Myocyte (in vitro differentiated cells): ENCODE measurements at places on chromosomes 13 and 19.

DNA sequence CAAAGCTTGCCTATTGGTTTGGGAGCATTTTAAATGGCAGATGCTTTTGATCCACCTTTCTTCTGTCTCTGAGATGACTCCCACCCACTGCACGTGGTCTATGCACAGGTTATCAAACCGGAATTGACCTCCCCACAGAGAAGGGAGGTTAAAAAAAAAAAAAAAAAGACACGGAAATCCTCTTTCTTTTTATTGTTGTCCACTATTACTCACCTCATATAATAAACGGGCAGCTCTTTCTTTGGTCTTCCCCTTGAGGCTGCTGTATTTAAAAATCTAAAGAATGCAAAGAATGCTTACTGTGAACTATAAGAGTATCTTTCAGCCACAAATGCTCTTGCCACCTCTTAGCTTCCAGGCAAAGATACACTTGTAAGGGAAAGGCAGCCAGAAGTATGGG is 329.7 kb downstream of the NDFIP2 start:
- DNase-seq, result peak; percentile 28

DNA sequence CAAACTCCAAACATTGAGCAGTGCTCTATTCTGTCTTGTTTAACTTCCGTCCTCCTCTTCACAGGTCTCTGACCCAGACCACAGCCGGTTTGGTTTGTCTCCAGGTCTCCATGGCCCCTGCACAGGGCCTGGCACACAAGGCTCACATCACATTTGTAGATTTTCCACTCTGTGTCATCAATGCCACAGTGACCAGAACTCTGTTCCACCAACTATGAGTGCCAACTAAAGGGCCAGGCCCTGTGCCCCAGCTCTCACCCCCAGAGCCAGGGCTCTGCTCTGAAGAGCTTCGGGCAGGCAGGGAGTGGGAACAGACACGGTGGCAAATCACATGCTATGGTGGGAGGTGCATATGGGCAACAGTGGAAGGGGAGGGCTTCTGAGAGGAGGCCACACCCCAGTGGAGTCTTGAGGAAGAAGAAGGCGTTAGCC is 16.0 kb downstream of the SMG9 start:
- no peak for DNase-seq

DNA sequence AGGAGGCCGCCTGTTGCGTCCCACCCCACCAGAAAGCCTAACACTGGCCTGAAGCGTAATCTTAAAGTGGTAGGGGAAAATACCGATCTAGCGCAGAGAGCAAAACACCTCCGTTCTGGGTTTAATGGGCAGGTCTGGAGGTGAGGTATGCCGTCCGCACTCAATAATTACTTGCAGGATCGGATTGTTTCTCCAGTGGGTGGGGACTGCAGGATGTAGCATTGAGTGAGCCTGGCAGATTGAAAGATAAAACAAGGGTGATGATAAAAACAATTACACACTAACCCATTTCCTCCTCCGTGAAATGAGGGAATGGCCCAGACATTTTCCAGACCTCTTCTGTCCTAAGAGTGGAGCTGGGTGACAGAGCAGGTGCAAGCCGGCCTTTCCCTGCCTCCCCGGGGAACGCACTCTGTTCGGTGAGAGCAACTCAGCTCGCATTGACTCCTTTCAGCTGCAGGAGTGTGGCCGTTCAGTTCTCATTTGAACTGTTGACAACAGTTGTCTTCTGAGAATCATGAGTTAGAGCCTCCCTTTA is 110.2 kb upstream of the DOCK9 start:
- DNase-seq, result no peak

DNA sequence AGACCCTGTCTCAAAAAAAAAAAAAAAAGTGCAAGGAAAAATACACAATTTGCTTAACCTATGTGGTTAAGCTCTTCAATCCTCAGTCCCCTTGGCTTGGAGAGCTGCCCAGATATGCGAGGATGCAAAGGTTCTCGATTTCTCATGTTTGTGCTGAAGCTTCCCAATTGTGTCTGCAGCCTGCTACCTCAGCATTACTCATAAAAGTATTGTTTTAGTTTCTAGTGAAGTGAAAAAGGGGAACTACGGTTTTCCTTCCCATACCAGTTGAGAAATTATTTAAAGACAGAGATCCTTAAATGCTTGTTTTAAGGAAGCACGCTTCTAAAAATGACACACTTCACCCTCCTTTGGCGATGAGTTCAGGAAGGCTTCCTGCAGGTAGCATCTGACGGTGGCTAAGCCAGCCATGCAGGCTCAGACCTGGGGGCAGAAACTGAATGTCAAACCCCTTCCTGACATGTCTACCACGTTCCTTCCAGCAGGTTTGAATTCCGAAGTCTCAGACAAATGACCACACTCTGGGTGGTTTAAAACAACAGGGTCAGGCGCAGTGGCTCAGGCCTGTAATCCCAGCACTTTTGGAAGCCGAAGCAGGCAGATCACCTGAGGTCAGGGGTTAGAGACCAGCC is 47.9 kb downstream of the RUBCNL start:
- no peak for DNase-seq

DNA sequence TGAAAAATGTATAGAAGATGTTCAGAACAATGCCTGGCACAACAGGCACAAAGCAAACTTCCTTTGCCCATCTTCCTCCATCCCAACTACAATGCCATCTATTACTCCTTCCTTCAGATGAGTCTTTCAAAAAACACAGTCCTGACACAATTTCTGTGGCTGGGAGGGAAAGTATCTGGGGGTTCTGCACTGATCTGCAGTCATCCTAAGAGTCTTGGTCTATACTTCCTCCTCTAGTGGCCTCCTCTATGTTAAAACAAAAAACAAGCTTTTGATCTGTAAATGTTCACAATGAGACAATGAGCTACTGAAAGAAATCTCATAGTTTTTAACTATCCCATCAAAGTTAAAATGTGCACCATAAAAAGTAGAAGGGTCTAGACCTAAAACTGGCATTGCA is 44.8 kb downstream of the USP12 start:
- no peak for DNase-seq

DNA sequence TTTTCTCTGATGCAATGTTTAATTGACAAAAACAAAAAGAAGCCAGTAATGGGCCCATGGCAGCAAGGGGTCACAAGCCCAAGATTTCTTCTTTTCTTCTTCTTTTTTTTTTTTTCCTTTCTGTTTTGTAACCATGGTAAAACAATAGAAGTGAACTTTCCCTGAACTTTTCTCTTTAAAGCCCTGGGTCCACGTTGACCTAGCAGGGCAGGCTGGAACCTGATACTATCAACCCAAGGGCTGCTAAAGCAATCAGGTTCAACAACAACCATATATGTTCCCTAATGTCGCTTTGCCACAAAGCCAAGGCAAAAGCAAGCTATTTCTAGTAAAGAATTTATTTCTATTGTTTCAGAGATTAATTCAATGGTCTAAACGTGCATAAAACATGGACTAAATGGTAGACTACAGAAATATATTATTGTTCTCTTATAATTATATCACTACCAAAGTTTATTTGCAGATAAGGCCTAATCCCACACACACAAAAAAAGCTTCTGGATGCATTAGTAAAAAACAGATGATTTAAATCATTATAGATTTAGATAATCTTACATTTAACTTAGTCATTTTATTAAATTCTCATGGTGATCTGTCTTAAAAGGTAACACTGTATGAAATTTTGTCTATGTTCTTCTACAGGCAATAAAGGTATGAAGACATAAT is 153.9 kb downstream of the DACH1 start:
- DNase-seq, result no peak

- DNase-seq, result peak; percentile 42
Measured at GRCh38 chr13:94656766-94657165, 55.1 kb downstream of the GPR180 start.

GRCh38 chr19:47232422-47233211 is 1.6 kb upstream of the BBC3 start:
- DNase-seq, result peak; percentile 59

GRCh38 chr13:101258071-101258470 is 158.2 kb downstream of the NALCN start:
- DNase-seq, result peak; percentile 85

DNA sequence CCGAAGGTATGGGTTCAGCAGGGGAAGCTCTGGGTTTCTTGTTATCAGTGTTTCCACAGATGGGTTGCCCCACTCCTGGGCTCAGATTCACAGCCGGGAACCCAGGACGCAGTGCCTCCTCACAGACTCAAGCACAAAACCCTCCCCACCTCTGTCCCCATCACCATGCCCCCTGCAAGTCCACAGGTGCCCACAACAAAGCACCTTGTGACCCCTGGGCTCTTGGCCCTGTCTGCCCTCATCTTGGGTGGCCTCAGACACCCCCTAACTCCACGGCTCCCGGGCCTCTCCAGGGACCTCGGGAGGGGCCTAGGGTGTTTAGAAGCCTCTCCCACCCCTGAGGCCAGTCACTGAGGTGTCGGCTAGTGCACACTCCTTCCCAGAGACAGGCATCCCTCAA is 231.7 kb downstream of the TUBA3C start:
- no peak for DNase-seq

DNA sequence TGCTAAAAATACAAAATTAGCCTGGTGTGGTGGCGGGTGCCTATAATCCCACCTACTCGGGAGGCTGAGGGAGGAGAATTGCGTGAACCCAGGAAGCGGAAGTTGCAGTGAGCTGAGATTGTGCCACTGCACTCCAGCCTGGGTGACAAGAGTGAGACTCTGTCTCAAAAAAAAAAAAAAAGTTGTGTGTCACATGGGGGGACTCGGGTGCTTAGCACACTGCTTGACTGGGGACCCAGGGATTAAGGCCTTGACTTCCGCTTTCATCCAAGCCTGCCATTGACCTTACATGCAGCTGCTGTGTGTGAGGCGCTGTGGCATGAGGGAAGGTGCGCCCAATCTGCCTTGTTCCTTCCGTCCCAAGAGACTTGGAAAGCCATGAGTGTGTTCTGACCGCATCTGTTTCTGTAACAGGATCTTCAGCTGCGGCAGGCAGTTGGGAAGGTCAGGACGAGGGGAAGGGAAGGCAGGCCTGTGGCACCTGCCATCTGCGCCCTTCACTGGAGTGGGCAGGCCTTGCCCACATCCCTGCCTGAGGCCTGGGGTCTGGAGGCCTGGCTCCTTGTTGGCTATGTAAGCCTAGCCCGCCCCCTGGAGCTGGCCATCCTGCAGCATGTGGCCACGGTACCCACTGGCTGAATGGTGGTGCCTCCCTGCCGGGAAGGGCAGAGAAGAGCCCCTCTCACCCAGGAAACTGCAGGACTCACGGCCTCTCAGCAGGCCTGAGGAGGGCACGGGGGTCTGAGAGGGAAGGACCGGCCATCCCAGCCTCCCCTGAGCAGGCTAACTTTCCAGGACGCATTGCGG is 23.0 kb downstream of the PPP1R37 start:
- peak; percentile 100 for DNase-seq

DNA sequence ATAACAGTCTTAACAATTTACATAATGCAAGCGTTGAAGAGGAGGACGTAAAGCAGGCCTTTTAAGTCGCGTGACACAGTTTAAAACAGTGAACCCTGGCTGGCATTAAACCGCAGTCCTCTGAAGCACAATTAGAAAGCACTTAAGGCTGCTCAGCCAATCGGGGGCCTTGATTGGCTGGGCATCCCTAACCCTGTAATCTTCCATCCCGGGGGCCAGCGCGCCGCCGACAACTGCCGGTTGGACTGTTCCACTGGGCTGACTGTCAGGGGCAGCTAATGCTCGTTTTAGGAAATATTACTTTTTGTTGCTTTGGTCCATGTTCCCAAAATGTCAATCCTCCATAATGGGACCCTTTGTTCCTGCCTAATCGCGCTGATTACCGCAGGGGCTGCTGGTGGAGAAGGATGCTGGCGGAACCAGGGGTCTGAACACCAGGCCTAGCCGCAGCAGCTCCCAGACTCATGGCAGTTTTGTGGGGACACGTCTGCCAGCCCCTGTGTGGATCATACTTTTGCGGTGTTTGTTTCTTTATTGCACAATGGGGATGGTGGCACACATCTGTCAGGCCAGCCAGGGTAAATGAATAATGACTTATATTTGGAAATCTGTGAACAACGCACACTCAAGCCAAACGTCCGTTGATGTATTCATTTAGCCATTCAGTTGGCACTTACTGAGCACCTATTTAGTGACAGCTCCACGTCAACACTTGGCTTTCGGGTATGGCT is 127.1 kb upstream of the SPACA7 start:
- no peak for DNase-seq

- DNase-seq, result no peak
Measured at GRCh38 chr13:97934590-97934989, 18.9 kb upstream of the IPO5 start.

DNA sequence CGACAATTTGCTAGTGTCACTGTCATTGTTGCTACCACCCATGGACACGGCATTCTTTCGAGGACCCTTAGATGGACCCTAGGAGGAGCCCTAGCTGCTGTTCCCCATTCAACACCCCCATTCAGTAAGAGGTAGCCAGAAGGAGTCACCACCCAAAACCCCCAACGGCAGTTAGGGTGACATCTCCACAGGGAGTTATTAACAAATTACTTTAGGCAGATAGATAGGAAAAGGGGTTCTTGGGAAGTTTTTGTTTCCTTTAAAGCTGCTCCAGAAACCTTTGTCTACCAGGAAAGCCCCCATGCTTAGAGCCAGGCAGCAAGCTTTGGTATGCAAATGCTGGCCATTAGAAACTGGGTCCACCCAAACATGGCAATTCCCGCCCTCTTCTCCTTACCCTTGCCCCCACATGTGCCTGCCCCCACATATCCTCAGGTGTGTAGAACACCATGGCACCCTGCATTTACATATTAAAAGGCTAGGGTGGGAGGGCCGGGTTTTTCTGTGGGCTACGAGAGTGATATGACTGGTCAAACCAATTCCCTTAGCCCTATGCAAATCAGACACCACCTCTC is 190.9 kb downstream of the SLITRK6 start:
- no peak for DNase-seq

DNA sequence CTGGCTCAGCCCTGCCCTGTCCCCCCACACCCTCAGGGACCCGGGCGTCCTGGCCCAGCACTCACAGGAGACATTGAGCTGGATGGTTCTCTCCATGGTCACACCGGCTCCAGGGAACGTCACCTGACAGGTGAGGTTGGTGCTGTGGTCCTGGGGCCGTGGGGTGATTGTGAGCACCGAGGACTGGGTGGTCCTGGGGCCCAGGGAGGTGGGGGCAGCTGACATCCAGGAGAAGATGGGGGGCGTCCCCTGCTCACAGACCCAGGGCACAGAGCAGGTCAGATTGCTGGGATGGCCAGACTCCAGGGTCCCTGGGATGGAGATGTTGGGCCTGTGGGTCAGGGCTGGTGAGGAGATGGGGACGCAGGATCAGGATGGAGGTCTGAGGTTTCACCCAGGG is 854 bp downstream of the SIGLEC6 start:
- DNase-seq, result no peak

DNA sequence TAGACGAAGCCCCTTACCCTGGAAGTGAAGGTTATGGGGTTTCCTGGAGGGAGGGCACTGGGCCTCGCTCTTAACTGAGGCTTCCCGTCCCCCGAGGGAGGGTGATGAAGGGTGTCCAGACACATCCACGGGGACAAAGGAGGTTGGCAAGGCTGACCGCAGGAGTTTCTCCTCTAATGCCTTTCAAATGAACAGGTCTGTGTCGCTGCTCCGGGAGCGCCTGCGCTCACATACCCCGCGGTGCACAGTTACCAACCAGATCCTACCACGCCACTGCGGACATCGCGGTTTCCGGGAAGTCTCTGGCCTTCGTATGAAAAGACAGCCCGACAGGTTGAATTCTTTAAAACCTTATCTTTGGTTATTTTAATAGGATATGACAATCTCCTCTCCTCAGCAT is 41.3 kb downstream of the IRS2 start:
- DNase-seq, result no peak

GRCh38 chr13:65744836-65745235 is 1485.3 kb downstream of the PCDH9 start:
- DNase-seq, result peak; percentile 6

GRCh38 chr13:49569993-49570689 is 15.2 kb downstream of the RCBTB1 start:
- no peak for DNase-seq
